ENCODE measurements at places on chromosomes 2 and 18.

DNA sequence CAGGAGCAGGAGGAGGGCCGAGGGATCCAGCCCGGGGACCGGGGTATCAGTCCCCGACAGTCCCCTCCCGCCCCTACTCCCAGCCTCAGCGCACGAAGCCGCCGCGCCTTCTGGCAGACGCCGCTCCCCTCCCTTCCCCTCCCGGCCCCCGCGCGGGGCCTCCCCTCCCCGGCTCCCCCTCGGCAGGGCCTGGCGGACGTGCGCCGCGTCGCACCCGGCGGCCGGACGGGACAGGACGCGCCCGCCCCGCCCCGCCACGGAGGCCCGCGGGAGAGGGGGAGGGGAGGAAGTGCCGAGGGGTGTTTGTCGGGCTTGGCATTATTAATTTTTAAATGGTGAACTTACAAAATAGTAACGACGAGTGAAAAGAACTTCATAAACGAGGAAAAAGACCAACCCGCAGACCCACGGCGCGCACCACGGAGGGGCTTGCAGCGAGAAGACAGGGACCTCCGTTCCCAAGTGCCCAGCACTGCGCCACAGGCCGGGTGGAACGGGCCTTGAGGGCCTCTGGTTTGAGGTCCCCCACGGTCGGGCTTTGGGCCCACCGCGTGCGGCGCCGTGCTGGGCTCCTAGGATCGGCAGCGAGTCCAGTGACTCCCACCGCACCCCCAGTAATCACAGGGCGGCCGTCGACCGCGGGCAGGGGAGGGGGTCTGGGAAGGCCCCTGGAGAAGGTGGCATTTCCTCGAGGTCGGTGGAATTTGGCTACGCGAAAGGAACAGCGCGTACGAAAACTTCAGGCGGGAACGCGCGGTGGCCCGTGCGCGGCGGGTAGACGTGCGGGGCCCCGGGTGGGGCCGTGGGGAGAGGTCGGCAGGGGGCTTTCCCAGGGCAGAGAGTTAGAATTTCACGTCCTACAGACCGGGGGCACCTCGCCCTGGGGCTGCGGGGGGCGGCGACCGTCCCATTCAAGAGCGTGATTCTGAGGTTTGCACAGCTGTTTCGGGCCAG is 954 bp upstream of the CTDSP1 start:
- DNase-seq = peak; percentile 62

- DNase-seq = no peak
Observed at GRCh38 chr2:15812187-15812780, 128.1 kb upstream of the MYCN start.

DNA sequence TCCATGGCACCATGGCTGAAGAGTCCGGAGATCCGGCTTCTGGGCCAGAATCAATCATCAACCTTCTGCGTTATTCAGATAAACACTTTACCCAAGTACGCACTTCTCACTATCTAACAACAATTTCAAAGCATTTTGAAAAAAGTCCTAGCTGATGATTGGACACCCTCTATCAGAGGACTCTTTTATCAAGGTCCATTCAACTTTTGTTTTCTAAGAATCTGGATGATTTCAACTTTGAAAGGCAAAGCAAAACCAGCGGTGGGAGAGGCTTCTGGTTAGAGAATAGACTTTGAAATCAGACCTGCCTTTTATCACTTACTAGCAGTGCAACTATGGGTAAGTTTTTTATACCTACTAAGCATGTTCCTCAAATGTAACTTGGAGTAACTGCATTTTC is 293.6 kb upstream of the TNP1 start:
- DNase-seq = no peak

DNA sequence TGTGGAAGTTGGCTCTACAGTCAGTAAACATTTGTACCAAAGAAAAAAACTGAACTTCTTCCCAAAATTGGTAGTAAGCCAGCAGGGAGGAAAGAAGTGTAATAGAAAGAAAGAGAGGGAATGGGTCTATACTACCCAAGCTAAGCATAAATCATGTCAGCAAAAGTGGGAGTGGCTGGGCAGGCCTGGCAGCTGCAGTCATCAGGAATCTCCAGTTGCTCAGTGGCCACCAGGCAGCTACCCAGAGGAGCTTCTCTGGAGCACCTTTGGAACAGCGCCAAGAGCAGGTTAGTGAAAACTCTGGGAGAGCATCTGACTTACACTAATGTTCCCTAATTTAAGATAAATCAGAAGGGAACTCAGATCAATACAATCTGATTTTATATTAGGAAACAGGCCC is 14.3 kb downstream of the FRZB start:
- DNase-seq = no peak

DNA sequence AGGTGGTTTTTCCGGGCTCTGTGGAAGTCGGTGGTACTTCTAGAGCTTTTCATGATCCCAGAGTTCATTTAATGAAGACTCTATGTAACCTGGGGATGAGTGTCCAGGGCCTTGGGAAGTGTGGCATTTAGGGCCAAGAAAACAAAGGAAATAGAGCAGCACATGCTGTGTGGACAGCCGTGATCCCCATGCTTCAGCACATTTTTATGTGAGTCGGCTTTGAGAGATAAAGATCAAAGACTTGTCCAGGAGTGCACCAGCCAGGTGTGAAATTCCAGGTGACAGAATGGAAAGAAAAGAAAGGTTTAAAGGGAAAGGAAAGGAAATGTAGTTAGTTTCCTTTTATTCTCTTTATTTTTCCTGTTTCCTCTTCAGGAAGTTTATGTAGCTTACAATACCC is 258.0 kb upstream of the NRP2 start:
- no peak for DNase-seq

- no peak for DNase-seq
Observed at GRCh38 chr18:62288665-62289008, 36.5 kb upstream of the TNFRSF11A start.

DNA sequence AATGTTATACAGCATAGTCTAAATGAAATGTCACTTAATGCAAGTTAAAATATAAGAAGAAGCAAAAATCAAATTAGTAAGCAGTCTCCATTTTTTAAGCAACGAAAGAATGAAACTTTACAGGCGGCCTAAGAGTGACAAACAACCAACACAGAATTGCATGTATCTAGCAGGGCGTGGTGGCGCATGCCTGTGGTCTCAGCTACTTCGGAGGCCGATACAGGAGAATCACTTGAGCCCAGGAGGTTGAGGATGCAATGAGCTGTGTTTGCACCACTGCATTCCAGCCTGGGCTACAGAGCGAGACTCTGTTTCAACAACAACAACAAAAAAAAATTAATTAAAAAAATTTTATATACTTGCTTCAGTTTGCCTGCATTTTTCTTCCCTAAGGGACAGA is 16.6 kb downstream of the RBMS1 start:
- DNase-seq = no peak

- DNase-seq = no peak
Observed at GRCh38 chr2:63861220-63861822, 19.6 kb downstream of the UGP2 start.

- no peak for DNase-seq
Observed at GRCh38 chr2:184047536-184047935, 550.8 kb upstream of the ZNF804A start.

DNA sequence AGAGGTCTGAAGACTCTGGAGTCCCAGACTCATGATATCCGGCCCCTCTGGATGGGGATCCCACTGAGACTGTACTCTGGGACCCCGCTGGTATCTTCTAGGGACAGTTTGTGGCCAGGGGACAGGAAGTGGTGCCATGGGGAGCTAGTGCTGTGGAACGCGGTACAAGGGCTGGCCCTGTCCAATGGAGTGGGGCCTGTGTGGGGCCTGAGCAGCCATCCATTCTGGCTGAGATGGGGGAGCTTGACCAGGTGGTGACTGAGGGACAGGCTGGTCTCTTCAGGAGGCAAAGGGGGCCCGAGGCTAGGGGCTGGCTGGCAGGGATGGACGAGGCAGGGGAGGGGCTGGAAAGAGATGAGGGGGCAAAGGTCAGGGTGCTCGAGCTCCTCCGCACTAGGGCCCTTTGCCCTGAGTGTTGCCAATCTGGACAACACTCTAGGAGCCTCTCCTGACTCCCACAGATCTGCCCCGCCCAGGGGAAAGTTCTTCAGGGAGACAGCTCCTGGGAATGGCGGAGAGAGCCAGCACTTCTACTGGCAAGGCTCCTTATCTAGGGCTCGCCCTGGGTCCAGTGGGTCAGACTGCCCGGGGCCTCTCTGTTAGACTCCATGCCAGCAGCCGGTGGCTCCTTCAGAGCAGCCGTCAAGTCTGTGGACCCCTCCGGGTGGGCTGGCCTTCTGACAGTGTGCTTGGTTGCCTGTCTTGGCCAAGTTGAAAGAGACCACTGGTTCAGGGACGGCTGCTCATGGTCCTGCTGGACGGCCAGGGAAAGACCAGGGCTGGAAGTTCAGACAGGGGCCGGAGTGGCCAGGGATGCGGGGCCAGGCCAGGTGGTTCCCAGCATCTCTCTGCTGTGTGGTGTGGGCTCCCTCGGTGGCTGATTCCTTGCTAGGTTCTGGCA is 12.3 kb downstream of the MALL start:
- DNase-seq = no peak

- no peak for DNase-seq
Observed at GRCh38 chr18:9741793-9742523, 33.9 kb downstream of the RAB31 start.

DNA sequence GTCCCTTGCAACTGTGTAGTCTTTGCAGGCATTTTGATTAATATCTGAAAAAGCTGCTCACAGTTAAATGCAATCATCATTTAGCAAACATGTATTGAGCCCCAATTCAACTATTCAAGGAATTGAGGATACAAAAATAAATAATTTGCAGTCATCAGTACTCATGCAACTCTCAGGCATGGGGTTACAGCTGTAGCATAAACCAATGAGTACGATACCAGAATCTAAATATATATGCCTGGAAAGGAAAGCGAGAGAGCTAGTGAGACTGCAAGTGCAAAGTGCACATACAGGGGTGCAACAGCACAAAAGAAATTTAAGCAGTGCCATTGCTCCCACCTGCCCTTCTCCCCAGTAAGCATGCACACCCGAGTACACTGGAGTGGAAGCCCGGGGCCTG is 216.4 kb downstream of the AFF3 start:
- DNase-seq = no peak

- DNase-seq = no peak
Observed at GRCh38 chr2:156110890-156111289, 221.6 kb downstream of the NR4A2 start.

GRCh38 chr18:37483221-37483971 is 82.2 kb downstream of the CELF4 start:
- no peak for DNase-seq

DNA sequence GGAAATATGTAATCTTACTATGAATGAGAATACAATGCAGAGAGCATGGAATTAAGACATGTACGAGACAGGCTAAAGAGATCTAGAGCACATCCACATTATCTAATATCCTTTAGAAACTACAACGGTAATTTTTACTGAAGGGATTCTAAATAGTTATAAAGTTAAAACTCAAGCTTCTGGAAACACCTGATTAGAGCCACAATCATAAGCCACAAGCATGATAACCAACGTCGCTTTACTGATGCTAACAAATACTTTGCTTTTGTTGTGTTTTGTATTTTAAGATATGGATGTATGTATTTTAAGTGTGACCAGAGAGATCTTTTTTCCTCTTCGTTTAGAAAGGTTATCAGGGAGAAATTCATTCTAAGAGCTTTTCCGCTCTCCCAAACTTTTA is 44.0 kb upstream of the STK17B start:
- no peak for DNase-seq

DNA sequence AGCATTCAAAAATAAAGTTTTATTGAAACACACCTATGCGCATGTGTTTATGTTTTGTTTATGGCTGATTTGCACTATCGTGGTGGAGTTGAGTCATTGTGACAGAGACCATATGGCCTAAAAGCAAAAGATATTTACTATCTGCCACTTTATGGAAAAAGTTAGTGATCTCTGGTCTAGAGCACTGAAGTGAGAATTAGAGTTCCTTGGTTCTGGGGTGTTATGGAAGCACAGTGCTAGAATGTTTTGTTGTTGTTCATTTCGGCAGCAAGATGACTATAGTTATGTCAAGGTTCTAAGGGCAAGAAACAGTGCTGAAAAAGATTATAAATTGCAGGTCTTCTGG is 416.5 kb downstream of the SLC4A3 start:
- no peak for DNase-seq

DNA sequence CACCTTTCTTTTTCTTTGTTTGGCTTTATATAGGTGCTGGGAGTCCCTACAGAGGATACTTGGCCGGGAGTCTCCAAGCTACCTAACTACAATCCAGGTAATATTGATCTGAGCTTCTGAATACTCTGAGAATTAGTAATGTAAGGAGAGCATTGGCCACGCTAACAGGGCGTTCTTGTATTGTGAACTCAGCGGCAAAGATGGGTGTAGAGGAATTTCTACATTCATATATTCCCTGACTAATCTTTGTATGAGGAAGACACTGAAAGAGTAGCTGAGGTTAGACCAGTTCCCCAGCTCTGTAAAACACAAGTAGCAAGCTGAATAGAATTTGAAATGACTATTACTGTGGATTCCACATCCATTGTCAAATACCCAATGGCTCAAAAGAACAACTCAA is 48.5 kb downstream of the CDK15 start:
- DNase-seq = no peak

DNA sequence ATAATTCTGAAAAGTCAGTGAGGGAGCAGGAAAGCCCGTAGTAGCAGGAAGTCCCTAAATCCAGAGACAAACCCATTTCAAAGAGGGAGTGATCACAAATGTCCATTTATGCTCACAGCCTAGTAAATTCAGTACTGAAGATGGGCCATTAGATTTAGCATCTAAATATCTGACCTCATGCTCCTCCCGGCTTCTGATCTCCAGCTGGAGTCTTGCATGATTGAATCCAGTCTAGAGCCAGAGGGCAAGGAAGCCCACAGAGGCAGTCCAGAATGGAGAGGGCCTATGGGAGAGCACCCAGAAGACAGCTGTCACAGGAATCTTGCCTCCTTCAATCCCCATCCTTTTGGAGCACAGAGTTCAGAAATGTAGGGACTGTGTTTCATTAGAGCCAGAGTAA is 16.0 kb upstream of the ST8SIA3 start:
- DNase-seq = no peak

- no peak for DNase-seq
Observed at GRCh38 chr2:3434654-3435053, 55.2 kb downstream of the TRAPPC12 start.

- no peak for DNase-seq
Observed at GRCh38 chr18:49650426-49650891, 88.6 kb downstream of the LIPG start.

- DNase-seq = no peak
Observed at GRCh38 chr2:137872577-137872976, 91.7 kb upstream of the HNMT start.

DNA sequence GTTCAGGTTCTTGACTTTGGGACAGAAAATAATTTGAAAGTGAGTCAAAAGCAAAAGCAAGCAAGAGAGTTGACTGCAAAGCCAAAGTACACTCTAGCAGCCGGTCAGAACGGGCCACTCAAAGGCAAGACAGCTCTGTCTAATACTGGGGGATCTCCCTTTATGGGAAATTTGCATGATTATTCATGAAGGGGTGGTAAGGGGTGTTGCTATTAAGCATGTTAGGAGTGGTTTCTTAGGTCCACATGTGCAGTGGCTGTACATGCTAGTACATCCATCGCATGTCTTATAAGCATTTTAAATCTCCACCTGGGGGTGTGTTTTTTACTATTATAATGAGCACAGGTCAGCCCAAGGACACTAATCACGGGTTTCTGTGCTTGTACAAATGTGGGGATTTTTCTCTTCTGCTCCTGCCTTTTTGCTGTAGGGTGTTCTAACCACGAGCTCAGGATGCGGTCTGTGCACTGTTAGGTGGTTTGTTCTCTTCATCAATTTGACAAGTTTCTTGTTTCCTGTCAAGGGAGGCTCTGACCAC is 60.2 kb upstream of the SPP2 start:
- DNase-seq = no peak

GRCh38 chr2:191109888-191110287 is 40.9 kb downstream of the STAT4 start:
- DNase-seq = no peak

GRCh38 chr2:231068525-231069222 is 12.0 kb downstream of the PSMD1 start:
- no peak for DNase-seq

All from activated naive CD4-positive, alpha-beta T cell (primary cell).